ENCODE measurements at places on chromosomes 7 and 10.

DNA sequence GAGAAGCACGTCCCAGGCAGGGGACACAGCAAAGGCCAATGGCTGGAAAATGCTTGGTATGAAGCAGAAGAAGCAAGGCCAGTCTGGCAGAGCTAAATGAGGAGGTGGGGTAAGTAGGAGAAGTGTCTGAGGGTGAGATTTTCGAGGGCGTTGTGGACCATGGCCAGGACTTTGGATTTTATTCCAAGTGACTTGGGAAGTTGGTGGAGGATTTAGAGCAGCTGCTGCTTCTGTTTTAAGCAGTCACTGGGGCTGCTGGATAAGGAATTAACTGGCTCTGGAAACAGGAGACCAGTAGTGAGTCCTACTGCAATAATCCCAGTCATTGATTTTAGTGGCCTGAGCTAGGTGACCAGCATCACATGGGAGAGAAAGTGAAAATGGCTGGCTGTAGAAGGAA is 67.6 kb upstream of the GSDME start:
- DNase-seq = no peak

- no peak for DNase-seq
Observed at GRCh38 chr10:124619195-124619594, 125.0 kb downstream of the FAM53B start.

DNA sequence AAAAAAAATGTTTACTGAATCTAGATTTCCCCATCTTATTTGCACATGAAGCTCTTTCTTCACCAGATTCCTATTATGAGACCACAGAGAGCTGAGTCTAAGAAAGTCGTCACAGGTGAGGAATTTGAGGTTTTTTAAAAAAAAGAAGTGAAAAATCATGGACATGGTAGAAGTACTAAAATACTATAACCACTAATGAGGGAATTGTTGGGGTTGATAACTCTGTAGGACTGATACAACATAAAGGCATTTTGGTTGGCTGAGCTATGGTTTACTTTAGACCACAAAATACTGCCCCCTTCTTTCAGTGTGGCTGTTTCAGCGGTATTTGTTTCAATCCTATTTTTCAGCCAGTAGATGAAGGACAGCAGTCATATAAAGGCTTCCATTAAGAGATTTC is 1111.3 kb downstream of the TYW1 start:
- DNase-seq = no peak

DNA sequence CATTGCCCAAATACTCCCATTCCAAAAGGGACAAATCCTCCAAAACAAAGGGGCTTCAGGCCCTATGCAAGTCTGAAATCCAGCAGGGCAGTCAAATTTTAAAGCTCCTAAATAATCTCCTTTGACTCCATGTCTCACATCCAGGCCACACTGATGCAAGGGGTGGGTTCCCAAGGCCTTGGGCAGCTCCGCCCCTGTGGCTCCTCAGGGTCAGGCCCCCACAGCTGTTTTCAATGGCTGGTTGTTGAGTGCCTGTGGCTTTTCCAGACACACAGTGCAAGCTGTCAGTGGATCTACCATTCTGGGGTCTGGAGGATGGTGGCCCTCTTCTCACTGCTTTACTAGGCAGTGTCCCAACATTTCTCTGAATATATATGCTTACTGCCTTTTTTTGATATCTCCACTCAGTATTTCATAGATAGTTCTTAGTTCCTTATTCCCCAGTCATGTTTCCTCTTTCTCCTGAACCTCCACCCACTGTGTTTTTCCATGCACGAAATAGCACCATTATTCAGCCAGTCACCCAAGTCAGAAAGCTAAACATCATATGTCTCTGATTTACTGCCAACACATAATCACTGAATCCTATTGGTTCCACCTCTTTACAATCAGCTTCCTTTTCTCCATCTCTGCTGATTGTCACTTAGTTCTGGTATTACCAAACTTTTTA is 172.6 kb upstream of the CACNA2D1 start:
- DNase-seq = no peak

DNA sequence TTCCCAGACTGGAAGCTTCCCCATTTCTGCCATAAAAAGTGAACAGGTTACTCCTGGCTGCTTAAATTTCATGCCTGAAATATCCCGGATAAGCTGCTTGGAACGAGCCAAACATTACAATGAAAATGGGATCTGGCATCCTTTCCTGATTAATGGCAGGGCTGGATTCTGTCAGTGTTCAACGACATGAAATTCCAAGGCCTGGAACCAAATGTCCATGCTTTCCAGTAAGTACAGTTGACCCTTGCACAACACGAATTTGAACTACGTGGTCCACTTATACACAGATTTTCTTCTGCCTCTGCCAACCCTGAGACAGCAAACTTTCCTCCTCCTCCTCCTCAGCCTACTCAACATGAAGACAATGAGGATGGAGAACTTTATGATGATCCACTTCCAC is 65.4 kb downstream of the SGMS1 start:
- no peak for DNase-seq

GRCh38 chr7:106883456-106884026 is 18.5 kb downstream of the PIK3CG start:
- DNase-seq = no peak

- DNase-seq = no peak
Observed at GRCh38 chr10:104894681-104895080, 253.6 kb downstream of the SORCS3 start.

- DNase-seq = no peak
Observed at GRCh38 chr10:110170142-110170971, 37.0 kb upstream of the MXI1 start.

GRCh38 chr7:657565-658119 is 68.9 kb upstream of the DNAAF5 start:
- DNase-seq = no peak

DNA sequence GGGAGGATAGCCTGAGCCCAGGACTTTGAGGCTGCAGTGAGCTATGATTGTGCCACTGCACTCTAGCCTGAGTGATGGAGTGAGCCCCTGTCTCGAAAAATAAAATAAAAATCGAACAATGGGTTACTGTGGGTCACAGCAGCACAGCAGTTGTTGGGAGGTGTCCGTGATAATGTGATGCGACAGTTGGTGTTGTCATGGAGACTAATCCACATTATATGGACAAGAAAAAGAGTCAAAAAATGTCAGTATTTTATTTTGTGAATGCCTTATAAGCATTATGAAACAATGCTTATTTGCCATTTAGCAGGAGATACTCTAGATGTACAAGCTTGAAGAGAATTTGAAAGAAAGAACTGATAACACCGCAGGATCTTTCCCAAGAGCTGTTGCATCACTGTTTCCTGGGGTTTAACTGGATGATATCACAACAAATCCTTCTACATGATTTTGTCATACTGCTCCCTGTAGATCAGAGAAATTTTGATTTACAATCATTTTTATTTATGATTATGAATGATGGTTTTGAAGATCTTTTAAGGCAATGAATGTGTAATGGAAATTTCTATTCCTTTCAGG is 195.4 kb downstream of the BAMBI start:
- no peak for DNase-seq

DNA sequence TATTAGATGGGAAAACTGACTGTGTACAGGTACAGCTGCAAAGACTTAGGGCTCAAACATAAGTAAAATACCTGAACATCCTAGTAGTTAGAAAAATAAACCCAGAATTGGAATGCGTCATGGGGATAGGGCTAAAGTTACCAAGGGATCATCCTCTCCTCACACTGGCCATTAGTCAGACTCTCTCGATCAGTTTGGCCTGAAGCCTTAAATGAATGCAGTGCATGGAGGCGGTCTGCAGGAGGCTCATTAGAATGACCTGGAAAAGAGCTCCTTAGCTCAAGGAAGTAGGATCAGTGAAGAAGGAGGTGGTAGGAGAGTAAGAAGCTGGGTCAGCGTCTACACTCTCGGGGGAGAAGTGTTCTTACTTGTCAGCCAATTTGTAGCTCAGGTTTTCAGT is 35.3 kb downstream of the DENND2A start:
- no peak for DNase-seq

DNA sequence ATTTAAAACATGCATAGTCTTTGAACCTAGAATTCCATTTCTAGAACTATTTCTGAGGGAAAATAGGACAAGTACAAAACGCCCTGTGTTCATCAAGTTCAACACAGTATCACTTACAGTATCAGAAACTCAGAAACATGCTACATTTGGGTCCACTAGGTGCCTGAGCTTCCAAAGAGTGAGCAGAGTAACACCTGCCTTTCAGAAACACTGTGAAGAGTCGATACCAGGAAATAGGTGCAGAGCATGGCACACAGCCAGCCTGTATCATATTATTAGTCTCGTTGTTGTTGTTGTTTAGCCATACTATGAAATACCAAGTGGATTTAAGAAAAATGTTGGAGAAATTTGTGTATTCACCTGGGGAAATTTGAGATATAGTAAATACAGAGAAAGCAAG is 392.1 kb upstream of the MGMT start:
- DNase-seq = no peak

- no peak for DNase-seq
Observed at GRCh38 chr10:109668154-109668665, 255.1 kb downstream of the XPNPEP1 start.

- DNase-seq = no peak
Observed at GRCh38 chr10:105252911-105253310, 611.8 kb downstream of the SORCS3 start.

DNA sequence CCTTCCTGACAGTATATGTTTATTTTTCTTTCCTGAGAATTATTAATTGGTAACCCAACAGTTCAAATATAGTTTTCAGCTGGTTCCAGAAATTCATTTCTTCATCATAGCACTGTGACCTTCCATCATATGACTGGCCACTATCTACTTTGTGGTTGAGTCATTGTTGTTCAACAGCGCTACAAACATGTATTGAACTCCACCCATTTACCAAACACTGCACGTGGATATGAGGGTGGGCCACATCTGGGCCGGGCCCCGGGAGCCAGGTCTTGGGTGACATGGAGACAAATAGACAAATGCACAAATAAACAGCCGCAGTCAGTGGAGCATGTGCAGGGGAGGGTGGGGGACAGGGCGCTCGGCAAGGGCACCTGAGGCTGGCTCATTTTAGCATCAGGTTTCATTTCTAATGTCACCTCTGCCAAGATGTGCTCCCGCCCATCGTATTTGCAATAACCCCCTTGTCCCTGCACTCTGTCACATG is 24.0 kb upstream of the EEPD1 start:
- no peak for DNase-seq

DNA sequence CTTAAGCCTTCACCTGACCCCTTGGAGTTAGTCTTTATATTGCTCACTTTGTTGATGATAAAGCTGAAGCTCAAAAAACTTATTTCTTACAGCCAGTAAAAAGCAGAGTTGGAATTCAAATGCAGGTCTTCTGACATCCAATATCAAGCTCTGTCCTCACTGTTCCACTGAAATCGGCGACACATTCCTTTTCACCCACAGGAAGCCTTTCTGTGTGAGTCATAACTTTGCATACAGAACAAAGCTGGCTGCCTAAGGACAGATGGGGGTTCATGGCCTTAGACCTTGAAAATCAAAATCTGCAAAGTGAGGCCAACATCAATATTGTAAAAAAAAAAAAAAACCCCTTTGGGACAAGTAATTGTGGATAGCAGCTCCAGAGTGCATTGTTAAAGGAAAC is 21.8 kb upstream of the AKR1B1 start:
- DNase-seq = no peak

DNA sequence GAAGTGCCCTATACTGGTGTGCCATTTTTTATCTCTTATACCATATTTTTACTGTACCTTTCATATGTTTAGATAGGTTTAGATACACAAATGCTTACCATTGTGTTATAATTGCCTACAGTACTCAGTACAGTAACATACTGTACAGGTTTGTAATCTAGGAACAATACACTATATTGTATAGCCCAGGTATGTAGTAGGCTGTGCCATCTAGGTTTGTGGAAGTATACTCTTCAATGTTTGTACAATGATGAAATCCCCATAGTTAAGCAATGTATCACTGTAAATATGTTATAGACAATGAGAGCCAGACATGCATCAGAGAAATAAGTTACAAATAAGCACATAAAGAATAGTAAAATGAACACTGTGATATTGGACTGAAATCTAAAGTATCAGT is 109.1 kb downstream of the IQUB start:
- DNase-seq = no peak

DNA sequence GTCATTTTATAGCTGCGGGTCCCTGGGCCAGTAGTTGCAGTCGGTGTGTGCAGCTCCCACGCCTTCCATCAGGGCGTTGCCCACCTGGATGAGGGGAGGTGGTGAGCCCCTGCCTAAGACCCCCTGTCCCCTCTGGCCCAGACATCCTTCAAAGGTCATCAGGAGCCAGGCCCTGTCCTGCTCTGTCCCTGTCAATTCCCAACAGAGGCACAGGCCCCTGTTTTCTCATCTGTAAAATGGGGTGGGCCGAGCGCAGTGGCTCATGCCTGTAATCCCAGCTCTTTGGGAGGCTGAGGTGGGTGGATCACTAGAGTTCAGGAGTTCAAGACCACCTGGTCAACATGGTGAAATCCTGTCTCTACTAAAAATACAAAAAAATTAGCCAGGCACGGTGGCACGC is 128.5 kb upstream of the TNRC18 start:
- DNase-seq = no peak

- no peak for DNase-seq
Observed at GRCh38 chr7:44548893-44549292, 7.8 kb upstream of the NPC1L1 start.

- no peak for DNase-seq
Observed at GRCh38 chr10:49512121-49512809, 26.7 kb downstream of the ERCC6 start.

- DNase-seq = peak; percentile 40
Observed at GRCh38 chr10:78754269-78755062, 314.3 kb upstream of the ZMIZ1 start.

GRCh38 chr7:116708861-116709260 is 36.9 kb downstream of the MET start:
- DNase-seq = no peak

DNA sequence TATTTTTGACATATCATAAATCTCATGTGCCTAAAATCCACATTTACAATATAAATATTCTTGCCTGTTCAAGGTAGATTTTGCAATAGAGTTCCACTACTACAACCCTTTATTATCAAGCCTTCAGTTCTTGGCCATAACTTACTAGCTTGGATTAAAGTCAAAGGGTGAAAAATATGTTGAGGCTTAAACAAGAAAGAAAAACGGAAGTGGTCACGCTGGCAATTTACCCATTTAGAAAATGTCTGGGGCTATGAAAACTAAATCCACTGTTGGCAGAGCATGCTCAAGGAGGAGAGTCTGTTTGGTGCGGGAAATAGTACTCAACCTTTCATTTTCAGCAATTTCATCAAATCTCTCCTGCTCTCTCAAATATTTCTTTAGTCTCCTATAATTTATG is 209.8 kb upstream of the RHOBTB1 start:
- no peak for DNase-seq

DNA sequence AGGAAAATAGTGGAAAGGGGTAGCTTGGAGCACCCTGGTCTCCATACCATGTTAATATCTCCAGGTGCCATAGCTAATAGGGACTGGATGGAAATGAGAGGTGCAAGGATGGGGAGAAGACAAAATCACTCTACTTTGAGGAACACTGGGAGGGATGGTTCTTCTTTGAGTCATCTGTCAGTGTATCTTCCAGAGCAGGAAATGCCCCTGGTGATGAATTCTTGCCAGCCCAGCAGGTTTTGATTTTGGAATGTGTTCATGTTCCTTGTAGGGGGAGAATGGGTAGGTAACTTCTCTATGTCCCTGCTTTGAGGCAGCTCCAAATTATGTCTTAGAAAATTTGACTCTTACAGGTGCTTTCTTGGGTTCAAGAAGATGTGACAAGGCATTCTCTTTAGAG is 177.0 kb upstream of the GLI3 start:
- no peak for DNase-seq
